ENCODE measurements at places on chromosomes 7 and 10.

GRCh38 chr7:16278167-16278787 lies 143.1 kb downstream of the CRPPA start:
- DNase-seq: no peak

DNA sequence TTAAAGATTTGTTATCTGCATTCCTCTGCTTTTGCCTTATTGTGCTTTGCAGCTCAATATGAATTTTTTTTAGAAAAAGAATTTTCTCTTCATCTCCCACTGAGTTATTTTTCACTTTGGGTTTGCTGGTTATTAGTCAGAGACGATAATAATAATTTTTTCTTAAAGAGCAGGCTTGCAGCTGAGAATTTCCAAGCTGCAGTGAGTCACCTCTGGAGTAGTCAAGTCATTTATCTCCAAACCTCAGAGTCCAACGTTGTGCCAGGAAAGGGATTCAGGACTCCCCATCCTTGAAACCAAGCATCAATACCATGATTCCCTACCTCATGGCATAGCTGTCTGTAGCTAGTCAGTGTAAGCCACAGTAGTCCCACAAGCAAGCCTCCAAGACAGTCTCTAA lies 15.2 kb upstream of the EGR2 start:
- DNase-seq: no peak

DNA sequence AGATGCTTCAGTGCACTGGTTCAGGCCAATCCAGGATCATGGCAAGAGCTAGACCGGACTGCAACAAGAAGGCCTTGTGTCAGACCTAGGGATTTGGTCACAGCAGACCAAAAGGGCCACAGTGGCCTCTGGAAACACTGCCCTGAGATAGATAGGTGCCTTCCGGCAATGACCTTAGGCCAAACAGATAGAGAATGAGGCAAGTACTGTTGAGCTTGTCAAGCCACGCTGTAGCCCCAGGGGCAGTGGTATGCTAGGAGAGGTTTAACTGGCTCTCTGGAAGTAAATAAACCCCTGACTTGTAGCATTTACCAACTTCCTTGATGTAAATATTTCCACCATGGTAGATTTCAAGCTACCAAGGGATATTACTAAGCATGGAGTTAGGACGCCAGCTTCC lies 197.5 kb downstream of the GRID1 start:
- DNase-seq: no peak

DNA sequence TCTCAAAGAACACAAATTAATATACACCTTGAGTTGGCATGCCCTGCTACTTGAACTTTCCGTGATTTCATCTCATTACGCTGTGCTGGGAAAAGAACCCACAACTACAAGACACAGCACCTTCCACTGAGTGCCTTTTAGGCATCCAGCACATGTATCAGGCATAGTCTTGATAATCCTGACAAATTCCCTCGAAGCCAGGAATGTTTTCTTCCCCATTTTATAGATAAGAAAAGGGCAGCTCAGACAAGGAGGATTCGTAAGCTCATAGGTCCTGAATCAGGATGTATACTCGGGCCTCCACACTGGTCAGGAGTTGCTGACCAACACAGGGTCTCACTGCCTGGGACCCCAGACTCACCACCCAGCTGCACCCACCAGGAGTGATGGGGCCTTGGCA lies 368.6 kb downstream of the TNS3 start:
- no peak for DNase-seq

- no peak for DNase-seq
Measured at GRCh38 chr10:97277551-97277950, 14.9 kb downstream of the ARHGAP19 start.

GRCh38 chr7:68722044-68722443 lies 876.2 kb upstream of the AUTS2 start:
- no peak for DNase-seq

DNA sequence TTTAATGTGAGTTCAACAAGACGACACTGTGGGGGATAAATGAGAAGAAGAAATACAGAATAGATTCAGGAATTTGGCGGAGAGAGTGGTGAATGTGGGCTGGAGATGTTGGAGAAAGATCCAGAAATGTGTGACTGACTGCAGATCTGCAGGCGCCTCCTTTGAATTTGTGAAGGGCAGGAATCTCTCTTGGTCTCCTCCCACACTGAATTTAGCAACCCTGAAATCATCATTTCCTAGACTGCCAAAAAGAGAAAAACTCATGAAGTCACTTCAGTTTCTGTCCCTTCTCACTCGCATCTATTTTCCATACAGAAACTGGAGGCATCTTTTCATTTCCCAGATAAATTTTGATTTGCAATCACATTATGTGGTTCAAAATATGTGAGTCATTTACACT lies 128.7 kb downstream of the GNAI1 start:
- no peak for DNase-seq
